ENCODE measurements at places on chromosomes 16 and 17.

DNA sequence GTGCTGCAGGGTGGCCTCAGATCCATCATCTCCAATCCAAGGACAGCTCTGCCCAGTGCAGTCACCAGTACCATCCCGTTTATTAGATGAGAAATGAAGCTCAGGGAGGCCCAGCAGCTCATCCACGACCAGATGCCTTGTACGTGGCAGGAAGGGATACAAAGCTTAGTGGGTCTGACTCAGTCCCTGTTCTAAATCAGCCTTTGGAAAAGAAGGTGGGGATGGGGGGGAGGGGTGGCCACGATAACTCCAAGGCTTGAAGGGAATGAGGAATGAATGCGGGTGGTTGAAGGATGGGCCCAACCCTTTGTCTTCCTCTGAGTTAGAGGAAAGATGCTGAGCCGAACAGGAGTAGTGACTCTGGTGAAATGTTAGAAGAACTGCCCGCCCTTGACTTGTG is 25.8 kb downstream of the LLGL2 start:
- DNase-seq, result no peak

- DNase-seq, result no peak
Measured at GRCh38 chr16:23979441-23979840, 143.7 kb downstream of the PRKCB start.

- no peak for DNase-seq
Measured at GRCh38 chr17:59853168-59853918, 39.4 kb downstream of the TUBD1 start.

DNA sequence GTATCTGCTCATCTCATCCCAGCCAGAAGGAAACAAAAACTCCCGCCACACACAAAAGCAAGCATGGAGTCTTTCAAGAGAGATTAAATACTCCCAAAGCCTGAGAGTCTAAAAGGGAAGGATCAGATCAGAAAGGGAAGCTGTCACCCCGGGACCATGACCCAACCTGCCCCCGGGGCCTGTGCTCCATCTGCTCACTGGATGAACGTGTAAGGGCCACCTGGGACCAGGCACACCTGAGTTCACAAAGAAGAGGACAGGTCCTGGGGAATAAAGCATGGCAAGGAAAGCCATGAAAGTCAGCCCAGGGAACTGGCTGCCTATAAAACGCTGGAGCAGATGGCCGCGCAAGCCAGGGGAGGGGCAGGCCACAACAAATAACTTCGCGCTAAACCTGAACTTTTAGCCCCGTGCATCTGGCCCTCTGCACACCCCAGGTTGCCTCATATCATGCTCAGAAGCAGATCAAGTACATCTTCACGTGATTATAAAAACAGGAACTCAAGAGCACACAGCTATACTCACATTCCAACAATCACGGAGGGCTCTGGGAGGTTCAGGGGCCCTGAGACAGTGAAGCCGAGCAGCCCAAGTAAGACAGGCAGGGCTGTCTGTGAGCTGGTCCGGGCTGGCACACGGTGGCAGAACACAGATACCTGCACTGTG is 3.4 kb downstream of the TMEM11 start:
- no peak for DNase-seq

Data from stimulated activated CD4-positive, alpha-beta T cell treated with anti-CD3 and anti-CD28 coated beads, Interleukin-1b, Interleukin-23, amount 100 ng/mL, for 24 hours (primary cell).